Smooth muscle cell of the coronary artery (primary cell): ENCODE measurements at places on chromosomes 5 and 9. TPM values are rescaled to one million over a fixed set of nuclear protein-coding genes. Genes with fewer than 3 reads are reported as not detected.

TLX3 gene
- total RNA-seq: not detected in 2 replicates

ANKRD31 gene
- 0.08 and 0.12 TPM in 2 replicates for total RNA-seq

NUDT12 gene
- 7.3 and 10.3 TPM in 2 replicates for total RNA-seq

MTRR gene
- 16.8 and 17.1 TPM in 2 replicates for total RNA-seq

CCDC152 gene
- 1.3 and 1.6 TPM in 2 replicates for total RNA-seq

GABBR2 gene
- total RNA-seq: 0.23 TPM in 1 of 2 replicates, not detected in the other

TAF1L gene
- total RNA-seq: not detected in 2 replicates

PCDHB5 gene
- 2.3 and 3.7 TPM in 2 replicates for total RNA-seq

LCN9 gene
- total RNA-seq: not detected in 2 replicates

SOHLH1 gene
- total RNA-seq: not detected in 2 replicates

HAPLN1 gene
- total RNA-seq: under 0.01 and 75.5 TPM in 2 replicates

EIF4E1B gene
- total RNA-seq: not detected in 2 replicates

DMRT3 gene
- not detected in 2 replicates for total RNA-seq

CDX1 gene
- 0.12 and 0.15 TPM in 2 replicates for total RNA-seq

MZB1 gene
- not detected in 2 replicates for total RNA-seq

AJM1 gene
- 0.90 and 1.6 TPM in 2 replicates for total RNA-seq

INSYN2B gene
- total RNA-seq: 3.3 and 4.0 TPM in 2 replicates

GCNT1 gene
- total RNA-seq: 3.0 and 64.5 TPM in 2 replicates

DCTN3 gene
- 152 and 161 TPM in 2 replicates for total RNA-seq

TLR4 gene
- 7.1 and 83.6 TPM in 2 replicates for total RNA-seq

HSPB3 gene
- total RNA-seq: 0.45 and 1.6 TPM in 2 replicates

SLC34A1 gene
- total RNA-seq: not detected in 2 replicates

SPINK7 gene
- total RNA-seq: not detected in 2 replicates

FNIP1 gene
- total RNA-seq: 32.5 and 36.5 TPM in 2 replicates

FLT4 gene
- total RNA-seq: 2.3 TPM in 1 of 2 replicates, not detected in the other

LCN15 gene
- total RNA-seq: not detected in 2 replicates

YTHDC2 gene
- 13.7 and 20.1 TPM in 2 replicates for total RNA-seq

RUFY1 gene
- 42.7 and 47.3 TPM in 2 replicates for total RNA-seq

CORO2A gene
- total RNA-seq: 0.15 and 0.35 TPM in 2 replicates

SLC4A9 gene
- total RNA-seq: not detected in 2 replicates

CCL27 gene
- total RNA-seq: 0.47 TPM in 1 of 2 replicates, not detected in the other

MTX3 gene
- 7.2 and 8.4 TPM in 2 replicates for total RNA-seq

NUTM2G gene
- not detected in 2 replicates for total RNA-seq
